ENCODE measurements at places on chromosomes 4 and X.

GRCh38 chr4:184423003-184423686 is 51.2 kb downstream of the IRF2 start:
- no peak for DNase-seq

GRCh38 chr4:108559068-108559793 is 61.1 kb upstream of the RPL34 start:
- DNase-seq = no peak

DNA sequence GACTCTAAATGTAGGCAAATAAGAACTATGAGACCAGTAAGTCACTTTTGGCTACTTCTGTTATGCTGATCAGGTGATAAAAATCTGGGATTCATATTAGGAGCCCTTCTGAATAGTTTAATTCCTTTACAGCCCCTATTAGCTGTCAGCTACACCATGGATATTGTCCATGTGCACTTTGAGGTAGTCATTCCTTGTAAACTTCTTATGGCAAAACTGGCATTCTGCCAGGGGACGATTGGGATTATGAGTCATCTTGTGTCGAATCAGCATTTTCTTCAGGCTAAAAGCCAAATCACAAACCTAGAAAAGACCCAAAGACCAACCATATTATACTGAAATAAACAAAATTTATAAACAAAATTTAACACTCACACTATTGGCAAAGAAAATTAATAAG is 227.6 kb downstream of the PRDM5 start:
- DNase-seq = peak; percentile 51

DNA sequence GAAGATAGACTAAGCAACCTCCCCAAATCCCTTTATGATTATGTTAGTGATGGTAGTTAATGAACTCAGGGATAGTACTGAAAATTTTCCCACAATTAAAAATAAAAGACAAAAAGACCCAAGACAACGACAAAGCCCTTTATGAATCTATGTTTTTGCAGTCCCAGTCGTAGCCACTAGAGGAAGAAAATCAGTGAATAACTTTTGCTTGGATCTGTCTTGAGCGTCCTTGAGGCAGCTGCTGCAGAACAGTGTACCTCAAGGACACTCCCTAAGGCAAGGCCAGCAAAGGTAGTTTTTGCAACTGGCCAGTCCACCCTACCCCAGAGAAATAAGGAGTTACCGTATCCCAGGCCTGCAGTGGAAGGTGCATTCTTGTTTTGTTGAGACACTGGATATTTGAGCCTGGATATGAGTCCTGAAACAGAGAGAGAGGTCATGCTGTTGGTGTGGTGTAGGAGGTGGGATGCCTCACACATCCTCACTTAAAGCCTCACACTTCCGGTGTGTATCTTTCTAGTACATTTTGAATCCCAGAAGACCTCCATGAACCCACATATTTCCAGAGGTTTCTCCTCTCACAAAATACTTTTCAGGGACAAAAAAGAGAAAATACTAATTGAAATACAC is 8.7 kb upstream of the TIMM8A start:
- no peak for DNase-seq

GRCh38 chr4:154490583-154491340 is 837 bp downstream of the DCHS2 start:
- no peak for DNase-seq

GRCh38 chr4:36414248-36414647 is 132.8 kb downstream of the DTHD1 start:
- DNase-seq = no peak

- DNase-seq = no peak
Observed at GRCh38 chrX:53481093-53481492, 46.9 kb upstream of the HSD17B10 start.

DNA sequence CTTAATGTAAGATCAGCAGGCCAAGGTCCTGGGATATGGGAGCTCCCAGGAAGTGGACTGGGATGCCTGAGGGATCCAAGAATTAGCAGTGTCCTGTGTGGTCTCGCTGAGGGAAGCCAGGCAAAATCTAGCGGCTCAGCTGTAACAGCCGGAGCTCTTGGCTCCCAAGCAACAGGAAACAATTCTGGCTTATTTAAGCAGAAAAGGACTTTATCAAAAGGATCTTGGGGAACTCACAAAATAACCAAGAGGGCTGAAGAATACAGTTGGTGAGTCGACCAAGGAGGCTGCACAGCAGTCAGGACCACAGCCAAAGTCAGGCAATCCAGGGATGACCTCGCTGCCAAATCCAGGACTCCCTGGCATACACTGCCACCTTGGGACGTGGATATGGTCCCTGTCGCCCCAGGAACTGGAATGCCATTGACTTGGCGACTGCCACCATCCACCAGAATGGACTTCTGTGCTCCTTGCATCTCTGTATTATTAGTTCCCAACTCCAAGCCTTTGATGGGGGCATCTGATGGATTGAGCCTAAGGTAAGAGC is 165.3 kb upstream of the BCOR start:
- DNase-seq = no peak

DNA sequence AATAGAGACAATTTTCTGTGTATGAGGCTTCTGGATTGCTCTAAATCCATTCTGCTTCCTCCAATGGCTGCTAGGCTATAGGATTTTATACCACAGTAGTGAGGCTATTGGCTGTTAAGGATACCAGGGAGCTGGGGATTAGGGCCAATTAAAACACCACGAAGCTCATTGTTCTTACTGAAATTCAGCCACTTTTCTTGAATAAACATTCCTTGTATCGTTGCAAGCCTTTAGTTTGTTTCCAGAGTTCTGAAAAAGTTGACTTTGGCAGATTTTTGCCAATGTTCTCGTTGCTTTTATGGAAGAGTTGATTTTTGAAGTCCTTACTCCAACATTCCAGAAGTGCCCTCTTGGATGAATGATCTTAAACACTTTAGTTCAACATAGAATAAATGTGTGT is 238.4 kb upstream of the TEX13A start:
- DNase-seq = no peak

DNA sequence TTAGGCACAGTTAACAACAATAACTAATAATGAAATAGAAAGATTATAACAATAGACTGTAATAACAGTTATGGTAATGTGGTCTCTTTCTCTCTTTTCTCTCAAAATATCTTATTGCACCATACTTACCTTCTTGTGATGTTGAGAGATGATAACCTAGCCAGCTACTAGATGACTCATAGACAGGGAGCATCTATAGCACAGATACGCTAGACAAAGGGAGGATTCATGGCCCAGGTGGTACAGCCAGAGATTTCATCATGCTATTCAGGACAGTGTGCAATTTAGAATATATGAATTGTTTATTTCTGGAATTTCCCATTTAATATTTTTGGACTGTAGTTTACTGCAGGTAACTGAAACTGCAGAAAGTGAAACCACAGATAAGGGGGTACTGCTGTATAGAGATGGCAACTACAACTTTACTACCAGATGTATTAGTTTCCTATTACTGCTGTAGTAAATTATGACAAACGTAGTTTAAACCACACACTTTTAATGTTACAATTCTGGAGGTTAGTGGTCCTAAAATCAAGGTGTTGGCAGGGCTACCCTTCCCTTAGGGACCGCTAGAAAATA is 41.8 kb upstream of the MAGED1 start:
- DNase-seq = no peak

DNA sequence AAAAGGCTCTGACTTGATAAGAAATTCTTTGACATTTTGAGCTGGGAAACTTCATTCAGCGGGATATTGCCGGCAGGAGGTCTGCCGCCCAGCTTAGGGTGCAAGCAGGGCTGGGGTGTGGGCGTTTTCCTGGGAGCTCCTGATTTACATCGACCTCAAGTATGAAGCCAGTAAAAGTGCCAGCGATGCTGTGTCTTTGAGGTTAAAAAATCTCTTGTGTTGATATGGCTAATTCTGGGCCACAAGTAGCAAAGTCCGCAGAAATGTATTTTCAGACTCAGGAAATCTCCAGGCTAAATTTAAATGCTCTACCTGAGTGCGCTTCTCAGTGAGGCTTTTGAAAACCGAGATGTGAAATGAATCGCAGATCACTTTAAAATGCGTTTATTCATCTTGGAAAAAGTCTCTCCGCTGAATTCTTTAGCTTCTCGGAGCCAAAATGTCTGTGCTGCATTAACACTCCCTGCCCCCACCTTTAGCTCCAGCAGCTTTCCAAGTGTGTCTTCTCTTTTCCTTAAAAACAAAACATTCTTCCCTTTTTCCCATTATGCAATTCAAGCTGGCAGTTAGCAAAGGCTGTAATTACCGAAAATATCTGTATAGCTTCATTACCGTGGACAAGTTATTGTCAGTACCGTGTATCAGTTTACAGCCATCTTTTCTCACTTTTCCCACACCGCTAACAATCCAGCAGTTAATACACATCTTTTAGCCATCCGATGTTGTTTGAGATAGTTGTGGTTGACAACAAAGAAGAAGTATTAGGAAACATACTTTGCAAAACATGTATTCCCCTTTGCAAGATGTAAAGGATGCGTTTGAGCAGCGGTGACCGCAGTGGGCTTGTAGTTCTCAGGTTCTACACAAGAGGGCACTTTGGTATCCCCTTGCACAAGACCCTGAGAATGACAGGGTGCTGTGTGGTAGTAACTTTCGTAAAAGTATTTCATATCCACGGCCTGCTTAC is 136.0 kb upstream of the STX18 start:
- DNase-seq = no peak

DNA sequence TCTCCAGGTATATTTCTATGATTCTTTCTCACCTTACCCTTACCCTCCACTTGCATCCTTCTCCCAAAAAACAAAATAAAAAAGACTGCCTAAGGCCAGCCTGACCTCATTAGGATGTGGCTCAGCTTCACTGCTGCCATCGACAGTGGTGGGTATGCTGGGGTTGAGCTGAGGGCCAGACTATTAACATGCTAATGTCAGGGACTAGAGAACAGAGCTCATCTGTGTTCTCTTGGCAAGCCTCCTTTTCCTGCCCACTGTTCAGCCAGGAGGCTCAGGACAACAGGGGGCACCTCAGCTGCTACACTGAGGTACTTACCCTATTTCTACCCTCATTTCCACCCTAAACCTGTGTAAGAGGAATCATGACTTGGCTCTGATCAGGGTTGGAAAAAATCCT is 59.3 kb downstream of the MSN start:
- DNase-seq = no peak

DNA sequence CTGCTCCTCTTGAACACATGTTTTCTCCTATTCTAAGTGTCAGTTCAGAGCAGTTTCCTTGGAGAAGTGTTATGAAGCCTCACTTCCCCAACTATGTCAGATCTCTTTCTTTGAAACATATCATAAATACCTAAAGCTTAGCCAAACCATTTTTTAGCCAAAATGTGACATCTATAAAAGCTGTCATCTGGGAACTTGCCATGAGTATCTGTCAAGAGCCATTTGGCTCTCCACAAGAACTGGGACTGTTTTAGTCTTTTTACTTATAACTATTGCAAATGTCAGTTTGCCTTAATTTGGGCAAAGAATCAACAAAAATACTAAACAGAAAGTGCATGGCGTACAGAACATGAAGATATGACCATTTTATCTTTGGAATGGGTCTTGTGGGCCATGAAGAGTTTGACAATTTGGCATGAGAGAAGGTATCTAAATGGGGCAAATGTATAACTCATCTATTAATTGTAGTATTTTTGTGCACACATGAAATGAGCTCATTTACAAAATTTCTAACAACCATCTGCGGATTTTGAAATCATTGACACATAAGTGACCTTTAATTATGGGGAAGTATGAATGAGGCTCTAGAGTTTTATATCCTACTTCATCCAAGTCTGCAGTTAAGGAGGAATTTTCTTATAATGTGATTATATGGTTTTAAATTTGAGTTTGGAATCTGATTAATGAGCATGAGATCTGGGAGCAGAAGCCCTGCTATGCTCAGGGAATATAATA is 129.1 kb upstream of the PACRGL start:
- no peak for DNase-seq

DNA sequence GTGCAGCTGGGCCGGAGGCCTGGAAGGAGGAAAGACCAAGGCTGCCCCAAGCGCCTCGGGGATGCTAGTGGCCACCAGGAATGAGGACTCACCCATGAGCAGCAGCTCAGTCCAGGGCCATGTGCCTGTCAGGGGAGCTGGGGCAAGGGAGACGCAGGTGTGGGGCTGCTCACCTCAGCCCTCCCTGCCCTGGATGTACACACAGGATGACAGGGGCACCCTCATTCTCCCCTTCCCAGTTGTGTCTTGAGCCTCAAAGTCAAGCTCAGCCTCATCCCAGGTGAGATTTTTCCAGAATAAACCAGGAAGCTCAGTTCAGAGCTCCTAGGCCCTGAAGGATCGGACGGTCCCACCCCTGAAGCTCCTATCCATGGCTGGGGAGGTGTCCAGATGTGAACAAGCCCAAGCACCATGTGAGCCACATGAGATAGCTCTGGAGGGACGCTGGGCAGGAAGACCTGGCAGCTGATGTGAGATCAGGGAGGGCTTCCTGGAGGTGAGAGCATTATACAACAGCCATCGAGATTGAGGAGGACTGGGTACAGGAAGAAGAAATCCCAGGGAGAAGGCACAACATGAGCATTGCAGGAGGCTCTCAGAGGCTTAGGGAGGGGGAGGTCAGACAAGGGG is 23.0 kb downstream of the HTRA3 start:
- DNase-seq = no peak

DNA sequence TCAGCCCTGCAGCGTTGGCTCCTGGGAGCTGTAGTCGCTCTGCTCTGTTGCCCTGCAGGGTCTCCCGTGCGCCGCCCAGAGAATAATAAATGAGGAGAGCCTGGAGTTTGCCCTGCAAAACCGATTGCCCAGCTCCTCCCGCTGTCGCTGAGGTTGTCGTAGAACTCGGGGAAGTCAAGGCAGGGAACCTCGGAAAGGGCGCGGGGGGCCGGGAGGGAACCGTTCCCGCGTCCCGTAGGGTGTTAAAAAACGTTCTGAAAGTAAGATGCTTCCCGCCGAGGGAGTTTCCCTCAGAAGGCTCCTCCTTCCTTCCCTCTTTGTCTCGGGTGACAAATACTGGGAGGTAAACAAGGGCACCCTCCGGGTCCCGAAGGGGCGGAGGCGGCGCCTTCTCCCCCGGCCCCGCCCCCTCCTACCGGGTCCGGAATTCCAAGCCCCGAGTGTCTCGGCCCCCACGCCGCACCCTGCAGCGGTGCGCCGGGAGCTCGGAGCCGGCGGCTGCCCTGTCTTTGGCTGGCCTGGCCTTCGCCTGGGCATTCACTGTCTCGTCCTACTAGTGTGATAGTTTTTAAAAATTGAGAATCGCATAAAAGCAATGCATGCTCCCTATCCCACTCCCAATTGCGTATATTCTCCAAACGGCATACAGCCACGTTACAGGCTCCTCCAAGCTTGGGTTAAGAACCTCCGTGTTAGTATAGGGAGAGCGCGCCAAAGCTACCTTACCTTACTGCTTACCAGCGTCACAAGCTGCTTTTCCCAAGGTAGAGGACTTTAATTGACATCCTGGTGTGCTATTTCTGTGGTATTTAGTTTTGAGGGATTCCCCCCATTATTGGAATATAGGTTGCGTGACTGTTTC is 964 bp upstream of the HMGB2 start:
- peak; percentile 78 for DNase-seq

DNA sequence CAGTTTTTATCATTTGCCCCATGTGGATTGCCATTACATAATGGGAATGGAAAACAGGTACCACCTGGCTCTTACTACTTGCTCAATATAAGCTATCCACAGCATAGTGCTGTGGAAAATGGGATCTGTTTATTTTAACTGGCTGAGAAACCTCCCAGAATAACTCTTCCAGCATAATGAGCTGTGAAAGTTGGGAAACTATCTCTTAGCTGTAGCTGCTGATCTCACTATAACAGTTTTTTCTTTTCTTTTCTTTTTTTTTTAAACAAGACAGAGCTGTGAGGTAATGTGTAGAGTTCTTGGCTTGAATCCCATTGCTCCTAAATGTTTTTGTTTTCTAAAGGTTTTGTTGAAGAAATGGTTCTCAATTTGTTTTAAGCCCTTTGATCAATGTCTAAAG is 988.3 kb downstream of the PCDH19 start:
- DNase-seq = no peak

GRCh38 chr4:174217273-174218126 is 66.0 kb downstream of the FBXO8 start:
- DNase-seq = no peak
